Activated CD8-positive, alpha-beta T cell treated with anti-CD3 and anti-CD28 coated beads for 36 hours (primary cell): ENCODE measurements at places on chromosomes 6 and 20.

DNA sequence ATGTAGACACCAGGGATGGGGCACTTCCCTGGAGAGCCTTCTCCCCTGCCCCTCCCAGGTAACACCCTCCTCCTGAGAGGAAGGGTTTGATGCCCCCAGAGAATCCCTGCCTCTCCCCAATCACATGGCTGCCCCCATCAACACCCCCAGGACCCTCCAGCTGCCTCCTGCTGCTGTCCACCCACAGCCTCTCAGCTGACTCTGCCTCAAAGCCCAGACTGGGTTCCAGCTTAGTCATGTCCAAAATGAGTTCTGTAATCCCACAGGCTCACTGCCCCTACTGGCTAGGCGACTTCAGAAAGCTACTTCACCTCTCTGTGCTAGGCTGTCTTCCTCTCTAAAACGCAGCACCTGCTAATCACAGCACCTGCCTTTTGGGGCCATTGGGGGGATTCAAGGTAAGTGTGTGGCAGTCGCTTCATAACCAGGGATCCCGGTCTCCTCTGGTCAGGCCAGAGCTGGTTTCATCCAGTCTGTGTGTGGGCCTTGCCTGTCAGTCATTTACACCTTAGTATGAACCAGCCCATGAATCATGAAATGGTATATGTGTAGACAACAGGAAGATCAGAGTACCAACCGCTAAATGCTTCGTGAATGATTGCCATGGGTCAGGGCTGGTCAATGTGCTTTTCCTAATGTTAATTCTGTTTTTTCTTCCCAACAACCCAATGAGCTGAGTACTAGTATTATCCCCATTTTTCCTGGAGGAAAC lies 40.4 kb downstream of the TFEB start:
- no peak for DNase-seq

- DNase-seq, result no peak
Observed at GRCh38 chr20:34654207-34654744, 22.6 kb downstream of the PIGU start.

DNA sequence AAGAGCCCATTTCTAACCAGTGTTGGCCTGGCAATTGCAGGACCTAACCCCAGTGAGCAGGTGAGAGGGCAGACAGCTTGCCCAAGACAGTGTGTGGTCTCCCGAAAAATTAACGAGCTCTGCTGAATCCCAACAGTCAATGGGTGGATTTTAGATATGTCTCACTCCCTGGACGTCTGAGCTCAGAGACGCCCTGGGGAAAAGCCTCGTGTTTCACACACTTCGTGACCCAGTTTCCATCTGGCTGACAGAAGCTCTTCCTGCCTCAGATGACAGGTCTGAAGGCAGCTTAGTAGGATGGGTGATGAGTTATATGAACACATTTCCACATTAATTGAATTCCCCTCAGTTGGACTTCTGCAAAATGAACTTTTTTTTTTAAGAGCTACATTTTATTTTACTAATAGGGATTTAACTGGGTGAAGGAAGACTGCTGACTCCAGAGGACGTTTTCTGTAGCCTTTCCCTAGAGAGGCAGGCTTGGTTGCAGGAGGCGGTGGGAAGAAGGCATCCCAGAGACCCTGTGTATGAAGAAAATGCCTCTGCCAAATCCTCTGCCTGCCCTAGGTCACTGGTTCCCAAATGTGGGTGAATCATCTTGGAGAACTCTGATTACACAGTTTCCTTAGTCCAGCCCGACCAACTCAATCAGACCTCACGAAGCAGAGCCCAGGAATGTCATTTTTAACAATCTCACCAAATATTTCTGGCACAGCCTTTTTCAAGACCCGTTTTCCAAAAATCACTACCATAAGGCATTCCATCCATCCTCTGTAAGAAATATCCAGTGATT lies 71.7 kb upstream of the LY86 start:
- DNase-seq, result no peak

DNA sequence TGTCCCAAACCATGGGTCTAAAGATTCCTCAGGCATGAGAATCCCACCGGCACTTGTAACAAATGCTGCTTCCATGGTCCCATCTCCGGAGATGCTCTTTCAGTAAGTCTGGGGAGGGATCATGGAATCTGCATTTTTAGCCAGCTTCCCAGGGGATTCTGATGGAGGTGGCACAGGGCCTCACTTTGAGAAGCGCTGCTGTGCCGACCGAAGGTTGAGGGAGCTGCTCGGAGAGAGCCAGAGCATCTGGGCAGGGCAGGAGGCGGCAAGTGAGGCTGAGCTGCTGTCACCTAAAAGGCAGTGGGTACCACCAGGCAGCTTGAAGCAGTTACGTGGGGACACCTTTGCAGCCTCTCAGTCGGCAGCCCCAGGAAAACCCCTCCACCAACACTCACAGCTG lies 100.2 kb upstream of the CDYL start:
- DNase-seq, result no peak

DNA sequence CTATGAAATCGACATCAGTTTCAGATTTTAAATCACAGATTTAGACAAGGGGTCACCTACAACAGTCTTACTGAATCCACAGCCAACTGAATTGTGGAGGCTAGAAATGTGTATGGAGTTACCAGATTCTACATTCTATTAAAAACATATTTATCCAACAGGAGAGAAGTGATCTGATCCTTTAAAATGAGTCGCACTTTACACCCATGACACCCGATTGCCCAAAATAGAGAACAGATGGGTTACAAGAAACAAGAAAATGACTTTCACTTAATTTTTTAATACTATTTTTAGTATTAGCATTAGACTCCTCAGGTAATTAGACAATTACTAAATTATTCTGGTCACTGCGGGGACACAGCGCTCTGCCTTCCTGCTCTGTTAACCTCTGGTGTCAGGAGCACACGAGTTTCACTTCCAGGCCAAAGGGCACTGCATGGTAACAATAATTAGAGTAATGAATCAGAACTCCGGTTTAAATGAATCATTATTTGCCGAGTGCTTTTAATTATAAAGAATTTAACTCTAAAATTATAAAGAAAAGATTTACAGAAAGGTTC lies 108.6 kb downstream of the ATP9A start:
- no peak for DNase-seq

DNA sequence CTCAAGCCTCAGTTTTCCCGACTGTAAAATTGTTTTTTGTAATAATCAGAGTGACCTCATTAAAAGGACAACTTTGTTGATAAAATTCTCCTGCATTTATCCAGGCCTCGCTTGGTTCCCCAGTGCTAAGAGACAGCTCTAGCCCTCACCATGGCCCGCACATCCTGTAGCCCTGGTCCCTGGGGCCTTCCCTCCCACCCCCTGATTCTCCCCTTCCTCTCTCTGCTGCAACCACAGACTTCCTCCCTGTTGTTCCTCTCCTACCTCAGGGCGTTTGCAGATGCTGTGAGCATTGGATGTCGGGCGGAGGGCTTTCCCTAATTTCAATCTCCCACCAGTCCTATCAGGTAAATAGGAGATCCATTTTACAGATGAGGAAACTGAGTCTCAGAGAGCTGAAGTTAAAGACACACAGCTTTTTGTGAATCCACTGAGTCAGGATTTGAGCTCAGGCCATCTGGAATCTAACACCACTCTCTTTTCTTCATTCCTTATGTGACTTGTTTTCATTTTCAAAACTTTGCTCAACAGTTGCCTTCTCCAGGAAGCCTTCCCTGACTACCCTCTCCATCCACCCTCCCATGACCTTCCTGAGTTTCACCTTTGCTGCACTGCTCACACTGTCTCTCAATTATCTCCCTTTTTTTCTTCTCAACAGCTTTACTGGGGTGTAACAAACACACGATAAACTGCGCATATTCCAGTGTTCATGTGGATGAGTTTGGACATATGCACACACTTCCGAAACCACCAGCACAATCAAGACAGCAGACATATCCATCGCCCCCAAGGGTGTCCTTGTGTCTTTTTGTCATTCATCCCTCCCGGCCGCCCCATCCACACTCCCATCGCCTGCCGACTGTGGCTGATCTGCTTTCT lies 107.1 kb downstream of the CEBPB start:
- DNase-seq, result no peak

DNA sequence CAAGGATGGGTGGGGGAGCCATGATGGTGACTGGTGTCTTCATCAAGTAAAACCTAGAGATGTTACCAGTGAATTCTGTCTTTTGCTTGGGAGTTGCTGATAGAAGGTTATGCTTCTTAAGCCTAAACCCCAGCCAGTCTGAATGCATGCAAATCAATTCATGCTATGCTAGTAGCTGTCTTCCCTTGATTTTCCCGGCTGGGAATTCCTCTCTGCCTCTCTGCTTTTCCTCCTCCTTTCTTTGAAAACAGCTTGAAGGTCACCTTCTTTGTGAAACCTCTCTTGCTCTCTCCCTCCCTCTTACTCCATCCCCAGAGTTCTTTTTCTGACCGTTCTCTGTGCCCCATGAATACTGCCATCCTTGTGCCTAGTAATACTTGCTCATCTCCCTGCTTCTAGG lies 58.9 kb downstream of the TMEM200A start:
- DNase-seq, result no peak
